ENCODE measurements at places on chromosomes 7 and 10.
A peak's percentile ranks its signal among the peaks of the same experiment; 100 is the strongest.

GRCh38 chr7:24143547-24143946 is 140.4 kb upstream of the NPY start:
- no peak for DNase-seq

- DNase-seq = no peak
Measured at GRCh38 chr7:128188396-128189230, 52.5 kb upstream of the LEP start.

DNA sequence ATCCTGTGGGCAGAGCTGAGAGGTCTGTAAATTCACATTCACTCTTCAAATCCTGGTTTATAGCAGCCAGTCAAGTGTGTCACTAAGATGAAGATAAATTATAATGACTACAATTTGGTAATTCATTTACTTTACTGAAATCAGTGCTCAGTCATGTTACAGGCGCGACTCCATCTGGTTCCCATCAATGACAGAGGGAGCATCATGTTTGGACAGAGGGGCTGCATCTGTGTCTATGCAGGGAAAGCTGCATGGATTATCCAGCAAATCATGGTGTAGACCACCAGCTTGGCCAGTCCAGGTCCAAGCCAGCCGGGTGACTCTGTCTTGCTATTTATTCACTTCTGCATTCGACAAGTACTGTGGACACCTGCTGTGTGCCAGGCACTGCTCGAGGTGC is 214.1 kb upstream of the ZNF32 start:
- no peak for DNase-seq

- DNase-seq = no peak
Measured at GRCh38 chr7:17732083-17732482, 208.2 kb downstream of the SNX13 start.

- DNase-seq = no peak
Measured at GRCh38 chr7:140455743-140456142, 23.6 kb downstream of the MKRN1 start.

DNA sequence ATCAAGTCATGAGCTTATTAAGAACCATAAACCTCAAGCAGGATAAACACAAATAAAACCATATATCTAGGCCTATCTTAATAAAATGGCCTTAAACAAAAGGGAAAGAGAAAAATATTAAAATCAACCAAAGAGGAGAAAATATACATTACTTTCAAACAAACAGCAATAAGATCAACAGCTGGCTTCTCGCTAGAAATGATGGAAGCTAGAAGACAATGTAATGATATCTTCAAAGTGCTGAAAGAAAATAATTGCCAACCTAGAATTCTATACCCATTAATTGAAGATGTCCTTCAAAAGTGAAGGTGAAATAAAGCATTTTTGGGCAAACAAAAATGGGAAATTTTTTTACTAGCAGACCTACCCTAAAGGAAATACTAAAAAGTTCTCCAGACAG is 142.9 kb upstream of the PODXL start:
- DNase-seq = no peak

DNA sequence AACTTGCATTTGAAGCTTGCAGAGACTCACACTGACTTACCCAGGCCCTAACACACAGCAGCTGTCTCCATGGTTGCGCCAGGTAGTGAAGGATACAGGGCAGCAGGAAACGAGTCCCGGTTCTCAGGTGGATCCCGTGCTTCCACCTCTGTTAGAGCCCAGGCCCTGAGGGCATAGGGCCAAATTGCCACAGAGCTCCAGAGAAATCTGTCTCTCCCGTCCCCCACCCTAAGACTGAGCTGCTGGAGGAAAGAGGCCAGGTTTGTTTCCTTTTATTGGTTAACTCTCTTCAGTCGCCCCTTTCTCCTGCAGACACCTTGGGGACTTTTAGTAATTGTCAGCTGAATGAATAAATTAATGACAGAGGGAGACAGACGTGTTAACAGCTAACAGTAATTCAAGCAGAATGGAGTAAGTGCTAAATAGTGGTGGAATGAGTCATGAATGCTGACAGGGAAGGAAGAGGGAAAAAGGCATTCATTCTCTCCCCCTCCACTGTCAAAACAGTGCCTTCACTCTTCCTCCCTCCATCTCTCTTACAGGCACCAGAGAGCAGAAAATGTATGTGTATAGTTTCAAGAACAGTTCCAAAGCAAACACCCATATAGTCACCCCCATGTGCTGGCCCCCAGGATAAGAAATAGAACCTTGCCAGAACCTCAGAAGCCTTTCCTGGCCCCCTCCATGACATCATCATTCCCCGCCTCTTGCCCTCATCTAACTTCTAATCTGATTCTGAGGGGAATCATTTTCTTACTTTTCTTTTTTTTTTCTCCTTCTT is 16.8 kb upstream of the DLG5 start:
- peak; percentile 73 for DNase-seq

DNA sequence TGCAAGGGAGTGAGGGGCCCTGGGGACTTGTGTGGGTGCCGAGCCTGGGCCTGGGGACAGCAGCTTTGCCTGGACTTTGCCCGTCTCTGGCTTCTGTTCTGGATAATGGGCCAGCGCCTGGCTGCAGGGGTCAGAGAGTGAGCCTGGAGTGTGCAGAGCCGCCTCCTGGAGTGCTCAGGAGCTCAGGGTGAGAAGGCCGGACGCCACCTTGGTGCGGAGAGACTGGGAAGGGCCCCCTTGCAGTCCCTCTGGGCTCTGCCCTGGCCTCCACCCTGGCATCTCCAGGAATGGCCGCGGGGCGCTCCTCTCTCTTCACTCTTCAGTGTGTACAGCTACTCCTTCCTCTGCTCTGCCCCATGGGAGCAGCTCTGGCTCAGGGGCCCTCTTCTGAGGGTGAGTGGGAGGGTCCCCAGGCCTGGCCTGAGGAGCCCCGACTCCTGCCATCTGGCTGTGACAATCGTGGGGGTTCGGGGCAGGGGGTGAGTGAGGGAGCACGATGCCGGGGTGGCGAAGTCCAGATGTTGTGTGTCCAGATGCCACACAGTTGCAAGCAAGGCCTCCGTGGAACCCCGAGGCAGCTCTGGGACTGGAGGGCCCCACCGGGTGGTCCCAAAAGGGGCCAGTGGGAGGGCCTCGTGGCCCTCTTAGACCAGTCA is 187.1 kb downstream of the DNAJB6 start:
- no peak for DNase-seq
